ENCODE measurements at places on chromosomes 16 and 17. TPM values are rescaled to one million over a fixed set of nuclear protein-coding genes. Genes with fewer than 3 reads are reported as not detected.
A peak's percentile ranks its signal among the peaks of the same experiment; 100 is the strongest.

DNA sequence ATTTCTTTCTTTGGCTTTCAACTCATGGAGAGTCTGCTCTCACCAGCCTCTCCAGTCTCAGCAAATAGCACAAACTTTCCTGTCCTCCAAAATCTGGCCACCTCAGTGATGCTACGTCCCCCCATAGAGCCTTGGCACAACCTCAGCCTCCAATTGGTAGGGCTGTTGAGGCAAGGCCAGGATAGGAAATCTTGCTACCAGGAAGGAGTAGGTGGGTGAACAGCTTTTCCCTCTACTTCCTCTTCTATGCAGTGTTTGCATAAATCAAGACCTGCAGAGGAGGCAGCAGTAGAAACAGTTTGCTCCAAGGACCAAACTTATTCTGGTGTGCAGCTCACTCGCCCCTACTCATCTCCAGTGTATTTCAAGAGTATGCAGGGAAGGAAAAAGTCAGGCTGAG, 701 bp upstream of the DPEP2 start:
- DNase-seq: no peak

DNA sequence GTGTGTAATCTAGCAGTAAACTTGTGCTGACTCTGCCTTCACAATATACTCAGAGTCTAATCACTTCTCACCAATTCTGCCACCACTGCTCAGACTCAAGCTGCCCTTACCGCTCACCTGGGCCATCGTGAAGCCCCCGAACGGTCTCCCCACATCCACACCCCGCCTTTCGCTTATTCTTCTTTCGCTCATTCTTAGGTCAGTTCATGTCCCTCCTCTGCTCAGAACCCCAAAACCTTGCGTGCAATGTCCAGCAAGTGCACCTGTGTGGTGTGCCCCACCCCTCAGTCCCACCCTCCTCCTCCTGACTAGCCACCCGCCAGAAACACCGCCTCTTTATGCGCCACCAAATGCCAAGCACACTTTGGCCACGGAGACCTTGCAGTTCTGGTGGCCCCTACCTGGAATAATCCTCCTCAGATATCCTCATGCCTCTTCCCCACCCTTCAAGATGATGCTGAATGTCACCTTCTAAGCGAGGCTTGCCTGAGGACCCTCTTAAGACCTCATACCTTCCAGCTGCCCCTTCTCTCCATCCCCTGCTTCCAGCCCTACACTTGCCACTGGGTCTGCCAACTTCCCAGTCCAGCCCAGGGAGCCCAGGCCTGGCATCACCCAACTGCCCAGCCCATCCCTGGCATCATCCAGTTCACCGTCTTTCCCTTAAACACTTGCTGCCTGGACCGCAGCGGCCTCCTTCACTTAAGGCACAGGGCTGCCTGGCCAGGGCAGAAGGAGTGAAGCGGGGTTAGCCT, 34.3 kb upstream of the RBFOX3 start:
- DNase-seq: no peak

GRCh38 chr16:83130039-83130438, 503.3 kb downstream of the CDH13 start:
- no peak for DNase-seq

DNA sequence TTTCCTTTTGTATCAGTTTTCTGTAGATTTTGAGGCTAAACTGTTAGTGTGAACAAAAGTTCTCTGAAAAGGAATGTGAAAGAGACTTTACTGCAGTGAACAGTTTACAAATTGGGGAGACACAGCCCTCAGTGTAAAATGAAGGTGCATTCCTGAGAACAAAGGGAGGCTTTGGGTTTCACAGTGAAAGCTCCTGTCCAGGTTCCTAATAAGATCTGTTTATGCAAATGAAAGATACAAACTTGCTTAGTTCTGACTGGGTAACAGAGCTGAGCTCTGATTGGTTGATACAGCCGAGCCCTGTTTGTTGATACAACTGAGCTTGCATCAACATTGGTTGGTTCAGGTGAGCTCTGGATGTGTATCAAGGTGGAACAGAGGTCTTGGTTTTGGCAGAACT, 8.3 kb upstream of the CDRT15 start:
- no peak for DNase-seq

DNA sequence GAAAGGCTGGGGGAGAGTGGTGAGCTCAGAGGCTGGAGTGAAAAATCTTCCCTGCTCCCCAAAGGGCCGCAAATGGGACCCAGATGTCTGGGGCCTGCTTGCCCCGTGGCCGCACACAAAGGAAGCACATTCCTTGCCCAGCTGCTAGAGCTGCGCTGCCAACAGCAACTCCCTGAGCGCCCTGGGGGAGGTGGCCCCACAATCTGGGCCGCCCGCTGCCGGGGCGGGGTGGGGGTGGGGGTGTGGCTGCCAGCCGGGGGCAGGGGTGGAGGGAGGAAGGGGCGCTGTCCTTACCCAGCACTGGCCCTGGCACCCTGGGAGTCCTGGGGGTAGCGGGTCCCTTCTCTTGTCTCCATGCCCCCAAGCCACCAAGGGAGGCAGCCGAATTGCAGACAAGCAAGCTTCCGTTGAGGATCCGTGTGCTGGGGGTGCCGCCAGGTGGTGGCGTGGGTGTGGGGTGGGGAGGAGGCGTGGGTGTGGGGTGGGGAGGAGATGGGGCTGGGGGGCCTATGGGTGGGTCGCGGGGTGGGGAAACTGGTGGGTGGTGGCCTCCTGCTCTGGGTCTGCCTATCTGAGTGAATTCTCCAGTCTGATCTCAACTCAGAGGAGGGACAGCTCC, 48.4 kb upstream of the PABPN1L start:
- peak; percentile 77 for DNase-seq

- DNase-seq: no peak
These were observed 225.7 kb downstream of the C16orf78 start for GRCh38 chr16:49599281-49599680.

- DNase-seq: no peak
These were observed 258.4 kb downstream of the MAP2K6 start for GRCh38 chr17:69672924-69673323.

DNA sequence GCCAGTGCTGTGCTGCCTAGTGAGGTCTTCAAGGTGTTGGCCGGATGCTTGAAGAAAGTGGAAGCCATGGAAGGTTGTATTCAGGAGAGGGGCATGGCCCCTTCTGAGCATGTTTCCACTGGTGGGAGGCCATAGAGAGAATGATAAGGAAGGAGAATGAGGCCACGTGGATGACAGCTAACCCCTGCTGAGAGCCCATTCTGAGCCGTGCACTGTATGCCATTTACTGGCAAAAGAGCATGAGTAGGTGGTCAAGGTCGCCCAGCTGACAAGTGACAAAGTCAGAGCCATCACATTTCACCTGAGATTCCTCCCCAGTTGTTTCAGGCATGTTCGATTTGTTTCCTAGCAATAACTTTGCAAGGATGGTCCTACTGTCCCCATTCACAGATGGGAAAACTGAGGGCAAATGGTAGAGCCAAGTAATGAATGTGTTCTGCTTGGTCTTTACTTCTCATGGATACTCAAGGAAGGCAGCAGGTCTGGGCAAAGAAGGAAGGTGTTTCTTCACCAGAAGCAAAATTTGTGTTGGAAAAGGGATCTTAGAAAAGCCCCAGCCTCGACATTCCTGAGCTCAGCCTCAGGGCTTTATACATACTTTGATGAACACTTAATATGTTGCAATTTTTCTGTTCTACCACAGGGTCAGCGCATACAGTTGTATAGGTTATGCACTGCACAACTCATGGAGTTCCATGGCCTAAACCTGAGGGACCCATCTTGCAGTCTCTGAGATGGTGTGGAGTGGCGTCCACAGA, 10.5 kb upstream of the NKD1 start:
- DNase-seq: no peak

DNA sequence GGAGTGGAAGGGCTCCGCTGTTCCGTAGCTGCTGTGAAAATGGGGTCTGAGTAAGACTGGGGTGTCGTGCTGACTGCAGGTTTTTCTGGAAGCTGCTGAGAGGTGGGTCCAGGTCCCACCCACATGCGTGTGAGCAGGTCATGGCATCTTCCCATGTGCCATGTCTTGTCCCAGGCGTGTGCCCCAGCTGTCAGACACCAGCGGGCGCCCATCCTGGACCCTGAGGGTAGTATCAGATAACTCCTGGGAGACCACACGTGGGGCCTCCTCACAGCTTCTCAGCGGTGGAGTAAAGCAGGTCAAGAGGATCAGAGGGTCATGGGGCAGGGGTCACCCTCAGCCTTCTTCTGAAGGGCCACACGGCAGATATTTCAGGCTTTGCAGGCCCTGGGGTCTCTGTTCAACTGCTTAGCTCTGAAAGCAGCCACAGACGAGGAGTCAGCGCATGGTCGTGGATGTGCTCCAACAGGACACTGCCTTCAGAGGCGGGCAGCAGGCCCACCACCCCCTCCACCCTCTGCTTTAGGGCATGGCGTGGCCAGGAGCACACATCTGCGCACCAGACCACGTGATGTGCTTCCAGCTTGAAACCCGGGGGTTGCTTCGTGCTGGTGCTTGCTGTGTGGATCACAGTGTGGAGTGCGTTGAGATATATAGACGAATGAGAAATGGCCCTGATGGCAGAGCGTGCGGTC, 68.7 kb downstream of the BANP start:
- no peak for DNase-seq

DNA sequence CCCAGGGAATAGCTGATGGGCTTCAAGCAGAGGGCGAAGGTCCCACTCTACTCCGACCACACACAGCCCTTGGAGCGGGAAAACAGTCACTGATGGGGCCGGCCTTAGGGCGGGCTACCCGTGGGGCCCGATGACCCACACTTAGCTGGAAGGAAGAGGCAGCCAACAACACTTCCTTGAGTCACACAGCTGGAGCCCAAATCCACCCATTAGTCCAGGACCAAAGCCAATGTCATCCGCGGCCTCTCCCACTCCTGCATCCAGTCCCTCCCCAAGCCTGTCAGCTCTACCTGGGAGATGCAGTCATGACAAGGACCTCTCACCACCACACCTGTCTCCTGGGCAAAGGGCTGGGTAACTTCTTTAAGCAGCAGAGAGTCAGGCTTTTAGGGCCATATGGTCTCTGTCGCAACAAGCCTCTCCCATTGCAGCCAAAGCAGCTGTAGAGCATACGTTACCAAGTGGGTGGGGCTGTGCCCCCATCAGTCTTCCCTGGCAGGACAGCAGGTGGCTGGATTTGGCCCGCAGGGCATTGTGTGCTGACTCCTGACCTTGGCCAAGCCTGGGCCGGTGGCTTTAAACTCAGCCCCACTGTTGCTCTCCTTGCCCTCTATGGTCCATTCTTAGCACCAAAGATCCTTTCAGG, 110.7 kb downstream of the SOCS1 start:
- DNase-seq: peak; percentile 69

DNA sequence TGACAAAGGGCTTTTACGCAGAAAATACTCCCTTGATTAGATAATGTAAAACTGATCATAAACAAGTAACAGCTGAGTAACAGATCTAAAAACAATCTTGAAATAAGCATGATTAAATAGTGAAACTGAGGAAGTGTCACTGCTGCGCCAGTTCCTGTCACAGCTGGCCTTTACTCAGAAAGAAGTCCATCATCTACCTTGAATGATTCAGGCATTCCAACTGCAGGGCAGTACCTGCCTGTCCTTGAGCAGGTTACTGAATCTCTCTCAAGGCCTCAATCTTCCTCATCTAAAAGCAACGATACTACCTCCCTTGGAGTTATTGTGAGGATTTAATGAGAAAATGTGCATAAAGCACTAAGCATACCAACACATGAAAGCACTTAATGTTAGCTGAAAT, 12.7 kb downstream of the PHLPP2 start:
- no peak for DNase-seq

DNA sequence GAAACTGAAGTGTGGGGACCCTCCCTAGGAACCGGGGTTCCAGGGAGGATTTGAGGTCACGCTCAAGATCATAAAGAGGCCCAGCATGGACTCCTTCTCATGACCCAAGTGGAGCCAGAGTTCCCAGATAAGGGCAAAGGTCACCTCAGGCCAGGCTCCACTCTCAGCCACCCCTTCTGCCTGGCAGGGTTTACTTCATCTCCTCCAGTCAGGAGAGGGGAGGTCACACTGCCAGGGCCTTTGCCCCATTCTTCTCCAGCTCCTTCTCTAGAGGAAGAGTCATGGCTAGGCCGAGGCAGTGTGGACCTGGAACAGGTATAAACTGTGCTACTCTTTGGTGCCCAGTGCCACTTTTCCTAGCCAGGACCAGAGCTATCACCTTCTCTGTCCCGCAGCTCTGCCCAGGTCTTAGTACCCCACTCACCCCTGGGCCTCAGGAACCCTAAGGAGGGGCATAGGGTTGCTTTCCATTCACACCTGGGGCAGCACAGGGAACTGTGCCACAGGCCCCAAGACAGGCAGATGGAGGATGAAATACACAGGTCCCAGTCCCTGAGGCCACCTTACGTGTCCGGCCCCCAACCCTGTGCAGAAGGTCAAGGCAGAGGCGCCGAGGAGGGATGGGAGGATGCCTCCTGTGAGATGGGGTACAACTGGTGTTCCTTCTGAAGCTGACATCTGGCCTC, 879 bp upstream of the ACSF2 start:
- no peak for DNase-seq

- DNase-seq: peak; percentile 82
These were observed 59.8 kb downstream of the NEUROD2 start for GRCh38 chr17:39547713-39548478.

GRCh38 chr17:54876656-54877195, 23.9 kb upstream of the TOM1L1 start:
- DNase-seq: no peak

- DNase-seq: no peak
These were observed 583.1 kb upstream of the SALL1 start for GRCh38 chr16:51734220-51734619.

- no peak for DNase-seq
These were observed 34.4 kb downstream of the METRNL start for GRCh38 chr17:83113792-83114191.

GRCh38 chr17:81196505-81197408, 26.0 kb downstream of the CEP131 start:
- DNase-seq: no peak

DNA sequence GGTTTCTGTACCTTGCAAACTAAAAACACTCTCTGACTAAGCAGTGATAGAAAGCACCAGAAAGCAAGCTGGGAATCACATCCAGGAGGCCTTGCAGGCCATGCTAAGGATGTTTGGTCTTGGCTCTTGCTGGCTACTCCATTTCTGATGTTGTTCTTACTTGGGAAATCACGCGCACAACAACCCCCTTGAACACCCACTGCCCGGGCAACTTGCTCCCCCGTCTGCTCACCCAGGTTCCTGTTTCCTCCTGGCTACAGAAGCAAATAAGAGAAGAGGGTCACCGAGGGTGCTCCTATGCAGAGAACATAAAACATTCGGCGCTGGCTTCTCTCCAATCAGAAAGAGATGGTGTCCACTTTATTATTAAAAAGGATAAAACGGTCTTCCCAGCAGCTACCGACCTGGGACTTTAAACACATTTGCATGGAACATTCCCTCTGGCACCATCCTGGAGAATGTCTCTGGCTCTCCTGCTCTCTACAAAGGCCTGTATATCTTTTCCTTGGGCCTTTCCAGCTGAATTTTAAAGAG, 271.2 kb upstream of the RPL38 start:
- DNase-seq: no peak

Gene CD300E
- 0.27 TPM for total RNA-seq

Gene TEKT5
- not detected for total RNA-seq

Gene MT1B
- total RNA-seq: not detected

Gene RPS6KB1
- total RNA-seq: 23.4 TPM

Gene SYNGR2
- total RNA-seq: 120 TPM

Gene PMM2
- total RNA-seq: 15.3 TPM

Gene SERPINF2
- 1.4 TPM for total RNA-seq

Gene CASKIN2
- 36.6 TPM for total RNA-seq

Gene ST6GALNAC2
- 5.1 TPM for total RNA-seq

Gene ZPBP2
- total RNA-seq: not detected

Gene ATP1B2
- total RNA-seq: 3.2 TPM

Gene PRRT2
- 3.1 TPM for total RNA-seq

Gene KRTAP9-8
- not detected for total RNA-seq

Gene RPRML
- 0.32 TPM for total RNA-seq
